ENCODE measurements at places on chromosomes 6 and 20.

DNA sequence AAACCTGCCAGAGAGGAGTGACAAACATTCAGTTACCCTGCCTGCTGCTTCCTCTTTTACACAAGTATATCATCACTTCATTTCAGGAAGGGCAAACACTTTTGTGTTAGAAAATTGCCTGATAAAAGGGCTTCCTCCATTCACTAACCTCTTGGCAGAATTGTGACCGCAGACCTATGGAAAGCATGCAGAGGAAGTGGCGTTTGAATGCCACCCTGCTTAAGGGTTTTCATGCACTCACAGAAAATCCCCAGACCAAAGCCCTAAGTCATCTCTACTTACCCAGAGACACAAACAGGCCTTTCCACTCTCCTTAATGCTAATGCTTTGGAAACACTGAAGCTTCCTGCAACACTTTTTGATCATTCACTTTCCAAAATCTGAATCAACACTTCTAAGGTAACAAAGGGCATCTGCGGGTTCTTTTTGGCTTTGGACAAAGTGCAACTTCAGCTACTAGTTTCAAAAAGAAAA lies 22.1 kb upstream of the RALGAPA2 start:
- DNase-seq: no peak

GRCh38 chr6:130520221-130520620 lies 154.4 kb downstream of the TMEM200A start:
- no peak for DNase-seq

DNA sequence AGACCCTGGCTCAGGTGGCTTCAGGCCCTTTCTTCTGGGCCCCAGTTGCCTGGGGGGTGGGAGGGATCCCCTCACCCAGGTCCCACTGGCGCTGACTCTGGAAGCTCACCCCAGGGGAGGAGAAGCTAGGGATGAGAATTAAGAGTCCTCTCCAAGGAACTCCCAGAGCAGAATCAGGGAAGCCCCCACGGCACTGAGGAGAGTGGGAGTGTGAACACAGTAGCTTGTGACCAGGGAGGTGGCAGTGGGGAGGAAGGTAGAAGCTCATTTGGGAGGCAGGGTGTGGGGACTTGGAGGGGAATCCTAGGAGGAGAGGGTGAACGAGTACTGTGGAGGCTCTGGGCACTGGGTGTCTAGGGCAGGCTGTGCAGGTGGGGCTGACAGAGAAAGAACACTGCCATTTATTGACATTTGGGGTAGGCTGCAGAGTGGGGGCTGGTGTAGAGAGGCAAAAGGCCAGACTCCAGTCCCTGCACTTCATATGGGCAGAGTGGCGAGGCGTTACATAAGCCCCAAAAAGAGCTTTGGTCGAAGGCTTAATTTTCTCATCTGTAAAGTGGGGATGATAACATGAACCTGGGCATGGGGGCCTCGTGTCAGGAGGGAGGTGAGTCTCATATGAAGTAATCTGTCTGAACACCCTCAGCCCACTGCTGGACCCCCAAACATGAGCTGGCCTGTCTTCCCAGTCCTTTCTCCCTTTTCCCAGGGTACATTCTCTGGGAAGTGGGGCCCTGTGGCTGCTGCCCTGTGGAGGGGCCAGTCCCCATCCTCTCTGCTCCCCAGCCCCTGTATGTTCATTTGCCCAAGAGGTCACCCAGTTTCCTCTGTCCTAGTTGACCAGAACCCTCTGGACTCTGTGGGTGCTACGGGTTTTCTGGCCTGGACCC lies 80.5 kb downstream of the VEGFA start:
- DNase-seq: no peak

DNA sequence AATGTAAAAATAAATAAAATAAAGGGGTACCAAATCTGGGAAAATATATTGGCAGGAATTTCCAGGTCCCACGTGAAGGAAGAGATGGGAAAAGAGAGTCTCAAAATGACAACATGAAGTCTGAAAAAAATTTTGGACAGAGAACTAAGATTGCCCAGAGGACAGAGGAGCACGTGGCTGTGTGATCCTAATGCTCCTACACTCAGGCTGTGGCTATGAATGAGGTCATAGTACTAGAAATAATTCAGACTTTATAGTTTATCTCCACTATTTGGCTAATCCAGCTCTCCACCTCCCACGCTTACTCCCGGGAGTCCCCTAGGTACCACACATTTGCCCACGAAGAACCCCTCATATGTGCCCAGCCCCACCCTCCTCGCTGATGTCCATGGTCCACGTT lies 42.8 kb upstream of the STMND1 start:
- no peak for DNase-seq

- no peak for DNase-seq
Observed at GRCh38 chr6:82645536-82646230, 282.1 kb downstream of the TPBG start.

GRCh38 chr20:1882026-1882425 lies 13.2 kb upstream of the SIRPA start:
- no peak for DNase-seq

- DNase-seq: no peak
Observed at GRCh38 chr6:10098756-10099528, 315.9 kb downstream of the TFAP2A start.

DNA sequence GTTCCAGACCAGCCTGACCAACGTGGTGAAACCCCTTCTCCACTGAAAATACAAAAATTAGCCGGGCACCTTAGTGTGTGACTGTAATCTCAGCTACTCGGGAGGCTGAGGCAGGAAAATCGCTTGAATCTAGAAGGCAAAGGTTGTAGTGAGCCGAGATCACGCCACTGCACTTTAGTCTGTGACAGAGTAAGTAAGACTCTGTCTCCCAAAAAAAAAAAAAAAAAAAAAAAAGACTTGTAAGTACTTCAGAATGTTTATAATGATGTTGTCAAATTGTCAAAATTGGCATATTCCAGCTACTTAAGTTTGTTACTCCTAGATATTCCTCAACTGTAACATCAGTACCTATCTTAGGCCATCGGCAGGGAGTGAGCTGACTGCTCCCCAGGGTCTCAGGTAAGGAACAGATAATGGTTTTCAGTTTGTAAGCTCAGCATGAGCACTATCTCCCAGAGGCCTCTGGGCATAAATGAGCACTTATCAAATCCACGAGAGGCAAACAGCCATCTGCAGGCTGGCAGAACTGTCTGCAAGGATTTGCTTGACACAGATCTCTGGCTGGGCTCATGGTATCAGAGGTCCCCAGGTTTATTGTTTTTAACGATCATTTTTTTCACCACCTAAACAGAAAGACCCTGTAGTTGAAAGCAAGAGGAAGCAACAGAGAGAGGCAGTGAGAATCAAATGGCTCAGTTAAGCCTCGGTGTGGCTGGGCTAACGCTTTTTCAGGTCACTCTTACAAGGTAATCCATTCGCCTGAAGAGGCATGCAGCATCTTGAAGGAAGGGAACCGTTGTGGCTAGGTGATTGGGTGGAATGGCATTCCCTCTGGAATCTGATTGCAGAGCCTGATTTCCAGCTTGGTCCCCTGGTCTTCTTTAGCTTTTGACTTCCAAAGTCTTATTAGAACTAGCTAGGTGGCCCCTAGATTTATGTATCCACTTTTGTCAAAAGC lies 115.9 kb downstream of the LY86 start:
- DNase-seq: no peak

DNA sequence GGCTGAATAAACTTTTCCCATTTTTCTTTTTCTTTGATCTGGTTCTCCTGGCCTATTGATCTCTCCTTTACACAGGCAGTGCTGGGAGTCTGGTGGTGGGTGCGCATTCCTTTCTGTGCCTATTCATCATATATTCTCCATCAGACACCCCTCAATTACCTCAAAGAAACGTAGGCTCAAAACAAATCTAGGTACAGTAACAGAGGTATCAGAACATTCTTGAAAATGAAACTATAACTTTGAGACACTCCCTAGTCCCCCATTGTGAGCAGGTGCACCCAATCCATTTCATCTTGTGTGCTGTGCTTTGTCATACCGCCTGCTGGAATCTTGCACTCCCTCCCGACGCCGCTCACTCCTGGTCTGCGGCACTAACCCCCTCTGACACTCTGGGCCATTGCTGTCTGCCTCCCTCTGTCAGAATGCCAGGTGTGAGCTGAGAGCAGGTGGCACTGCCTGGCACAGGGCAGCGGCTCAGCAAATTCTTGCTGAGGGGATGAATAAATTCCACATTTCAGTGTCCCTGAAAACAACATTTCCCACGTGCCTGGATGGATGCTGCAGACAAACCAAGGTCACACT lies 303.4 kb upstream of the EXOC2 start:
- no peak for DNase-seq

DNA sequence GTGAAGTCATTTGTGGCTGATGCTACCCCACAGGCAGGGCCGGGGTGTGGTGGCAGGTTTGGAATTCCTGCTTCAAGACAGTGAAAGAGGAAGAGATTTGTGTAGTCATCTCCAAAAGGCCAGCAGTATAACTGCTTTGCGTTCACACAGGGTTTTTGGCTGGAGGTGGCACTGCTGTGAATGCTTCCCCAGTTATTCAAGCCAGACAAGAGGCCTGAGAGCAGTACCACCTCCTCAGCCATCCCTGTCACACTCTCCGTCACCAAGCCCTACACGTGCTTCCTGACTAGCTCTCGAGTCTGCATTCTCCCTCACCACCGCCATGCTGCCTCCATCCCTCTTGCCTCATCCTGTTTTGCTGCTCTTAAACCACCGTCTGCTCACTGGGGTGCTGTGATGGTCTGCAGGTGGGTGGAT lies 23.9 kb downstream of the ARMC2 start:
- peak; percentile 44 for DNase-seq

- no peak for DNase-seq
Observed at GRCh38 chr6:126067073-126067472, 80.7 kb downstream of the TRMT11 start.

DNA sequence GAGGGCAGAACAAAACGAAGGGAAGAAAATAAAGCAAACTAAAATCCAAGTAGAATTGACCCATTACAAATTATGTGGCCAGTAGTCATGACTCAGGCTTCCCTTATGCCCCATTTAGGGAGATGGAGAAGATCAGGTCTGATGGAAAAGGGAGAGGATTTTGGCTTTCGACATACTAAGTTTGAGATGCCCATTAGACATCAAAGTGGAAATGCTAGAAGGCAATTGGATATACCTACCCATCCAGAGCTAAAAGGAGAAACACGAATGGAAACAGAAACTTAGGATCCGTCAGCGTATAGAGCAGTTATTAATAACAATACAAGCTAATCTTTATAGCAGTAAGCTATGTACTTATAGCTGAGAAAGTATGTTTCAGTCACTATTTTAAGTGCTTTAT lies 4.8 kb downstream of the TRPC4AP start:
- DNase-seq: no peak

Data from occipital lobe (tissue), 3 donors.